ENCODE measurements at places on chromosomes 5 and 9.

DNA sequence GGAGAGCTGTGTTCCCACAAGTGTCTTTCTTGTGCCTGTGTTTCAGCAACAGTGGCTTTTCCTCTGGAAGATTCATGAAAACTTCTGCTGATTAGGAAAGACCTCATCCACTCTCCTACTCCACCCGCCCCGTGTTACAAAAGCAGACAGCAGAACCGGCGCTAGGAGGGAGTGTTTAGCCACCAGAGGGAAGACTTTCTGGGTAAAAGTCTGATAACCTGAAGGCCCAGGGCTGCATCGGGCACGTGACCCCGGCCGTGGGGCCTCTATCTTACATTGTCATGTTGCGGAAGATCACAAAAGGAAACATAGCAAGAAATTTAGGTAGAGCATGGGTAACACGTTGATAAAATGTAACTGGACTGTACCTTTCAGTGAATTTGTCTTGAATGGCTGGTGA lies 32.0 kb upstream of the DMRT2 start:
- no peak for DNase-seq

DNA sequence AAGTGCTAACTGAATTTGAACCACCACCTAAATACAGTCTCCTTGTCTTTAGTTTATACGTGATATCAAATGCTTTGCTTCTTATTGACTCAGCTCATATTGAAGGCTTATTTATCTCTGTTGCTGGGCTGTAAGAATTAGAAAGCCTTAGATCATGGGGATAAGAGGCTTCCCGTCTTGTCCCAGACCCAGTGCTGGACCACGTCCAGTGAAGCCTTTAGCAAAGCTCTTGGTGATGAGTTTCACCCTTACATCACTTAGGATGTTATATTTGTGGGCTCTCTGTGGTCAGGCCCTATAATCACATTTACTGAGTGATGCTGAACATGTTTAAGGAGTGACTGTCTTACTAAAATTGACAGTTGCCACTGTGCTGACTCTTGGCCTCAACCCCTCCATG lies 11.2 kb downstream of the FAM240B start:
- DNase-seq: peak; percentile 9

DNA sequence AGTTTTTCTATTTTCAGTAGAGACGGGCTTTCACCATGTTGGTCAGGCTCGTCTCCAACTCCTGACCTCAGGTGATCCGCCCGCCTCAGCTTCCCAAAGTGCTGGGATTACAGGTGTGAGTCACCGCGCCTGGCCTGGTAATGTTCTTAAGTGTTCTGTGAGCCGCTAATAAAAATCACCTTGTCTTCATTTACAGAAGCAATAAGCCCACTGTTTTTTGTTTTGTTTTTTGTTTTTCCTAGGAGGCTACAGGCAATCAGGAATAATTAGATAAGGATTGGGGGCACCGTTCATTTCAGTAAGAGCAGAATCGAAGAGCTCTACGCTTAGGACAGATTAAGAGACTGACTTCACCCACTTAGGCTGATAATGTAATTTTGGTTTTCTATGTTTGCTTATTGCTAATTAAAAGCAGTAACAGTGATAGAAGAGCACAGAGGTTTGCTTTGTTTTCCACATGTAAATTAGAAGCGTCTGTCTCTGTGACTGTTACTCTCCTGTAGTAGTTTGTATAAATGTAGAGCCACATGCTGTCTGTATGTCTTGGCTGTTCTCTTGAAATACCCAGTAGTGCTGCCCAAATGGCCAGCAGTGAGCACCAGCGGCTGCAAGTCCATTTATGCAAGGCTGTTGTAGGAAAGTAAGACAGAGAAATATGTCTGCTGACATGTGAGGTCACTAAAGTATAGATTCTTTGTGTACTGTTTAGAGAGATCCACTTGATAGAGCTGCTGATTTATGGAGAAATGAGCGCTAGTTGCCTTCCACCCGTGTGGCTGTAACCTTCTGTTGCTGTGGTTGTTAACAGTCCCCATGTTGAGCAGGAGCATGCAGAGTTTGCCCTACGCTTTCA lies 30.5 kb downstream of the TRIO start:
- no peak for DNase-seq

DNA sequence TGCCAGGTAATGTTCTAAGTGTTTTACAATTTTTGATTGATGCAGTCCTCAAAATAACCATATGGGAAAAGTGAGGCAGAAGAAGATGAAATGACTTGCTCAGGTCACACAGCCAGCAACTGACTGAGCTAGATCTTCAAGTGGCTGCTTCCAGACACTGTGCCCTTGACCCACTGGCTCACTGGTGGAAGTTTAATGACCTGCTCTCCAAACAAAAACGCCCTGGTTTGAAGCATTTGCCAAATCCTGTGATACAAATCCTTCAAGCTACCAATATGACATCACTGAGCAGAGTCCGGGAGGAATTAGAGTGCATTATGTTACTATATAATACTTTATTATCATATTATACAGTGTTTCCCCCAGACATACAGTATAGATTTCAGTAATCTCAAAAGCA lies 459.4 kb downstream of the GADD45G start:
- DNase-seq: no peak

GRCh38 chr5:112697833-112698232 lies 39.9 kb upstream of the APC start:
- no peak for DNase-seq

DNA sequence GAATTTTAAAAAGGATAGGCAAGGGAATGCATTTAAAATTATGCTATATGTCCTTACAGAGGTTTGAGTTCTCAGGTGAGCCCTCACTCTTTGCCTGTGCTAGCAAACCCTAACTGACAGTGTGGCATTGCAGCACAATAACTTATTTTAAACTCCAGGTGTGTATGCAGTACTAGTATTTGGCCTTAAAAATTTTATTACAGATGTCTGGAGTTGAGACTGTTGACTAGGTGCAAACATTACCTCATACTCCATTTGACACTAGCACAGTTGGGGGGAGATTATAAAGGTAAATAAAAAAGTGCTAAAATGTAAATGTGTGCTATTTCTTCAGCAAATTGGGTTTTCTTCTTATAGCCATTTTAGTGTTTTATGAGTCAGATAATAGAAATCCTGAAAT lies 407.7 kb downstream of the SH3GL2 start:
- DNase-seq: no peak

DNA sequence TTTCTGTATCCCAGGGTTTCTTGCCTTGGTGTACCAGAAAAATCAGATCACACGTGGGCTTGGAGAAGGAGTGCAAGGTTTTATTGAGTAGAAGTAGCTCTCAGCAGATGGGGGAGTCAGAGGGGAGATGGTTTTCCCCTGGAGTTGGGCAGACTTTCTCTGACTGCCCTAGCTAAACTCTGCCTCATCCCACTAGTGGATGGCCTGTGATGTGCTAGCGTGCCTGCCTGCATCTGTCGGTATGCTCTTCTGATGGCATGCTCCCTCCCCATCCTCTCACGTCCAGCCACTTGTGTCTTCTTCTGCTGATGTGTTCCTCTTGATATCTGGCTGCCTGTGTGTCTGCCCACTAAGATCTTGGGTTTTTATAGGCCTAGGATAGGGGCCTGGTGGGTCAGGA lies 616.1 kb upstream of the RGMB start:
- no peak for DNase-seq

- no peak for DNase-seq
Observed at GRCh38 chr9:132474253-132474652, 64.2 kb downstream of the CFAP77 start.

DNA sequence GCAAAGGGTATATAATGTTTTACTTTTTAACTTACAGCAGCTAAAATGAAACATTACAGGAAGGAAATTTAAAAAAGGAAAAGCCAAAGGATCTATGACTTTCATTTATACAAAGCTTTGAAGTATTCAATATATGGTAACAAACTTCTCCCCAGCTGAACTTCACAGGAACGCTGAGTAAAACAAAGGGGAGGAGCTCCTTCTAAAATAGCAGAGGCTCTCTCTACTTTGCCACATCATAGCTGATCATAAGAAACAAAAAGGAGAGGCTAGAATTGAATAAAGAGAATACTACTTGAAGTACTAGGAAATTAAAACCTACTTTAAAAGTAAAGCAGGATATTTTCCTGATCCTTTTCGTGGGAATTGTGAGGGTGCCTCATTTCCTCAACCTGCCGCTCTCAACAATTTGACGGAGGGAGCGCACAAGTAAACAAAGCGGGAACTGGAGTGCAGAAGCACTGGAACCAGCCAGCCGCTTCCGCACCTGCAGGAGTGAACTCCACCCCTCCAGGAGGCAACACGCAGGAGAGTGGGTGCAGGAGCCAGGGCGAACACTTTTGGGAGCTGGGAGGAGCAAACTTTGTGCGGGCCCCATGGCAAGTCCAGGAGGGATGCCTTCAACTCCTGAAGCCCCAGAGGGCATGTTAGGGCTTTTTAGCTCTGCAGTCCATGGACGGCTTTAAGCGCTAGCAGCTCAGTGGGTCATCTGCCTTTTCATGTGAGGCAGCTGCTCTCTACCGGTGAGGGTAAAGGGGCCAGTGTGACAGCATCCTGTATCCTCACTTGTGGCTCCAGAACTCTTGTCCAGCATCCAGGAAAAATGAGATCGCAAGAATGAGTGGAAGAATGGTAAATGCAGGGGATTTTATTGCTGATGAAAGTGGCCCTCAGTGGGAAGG lies 757.4 kb downstream of the PTPRD start:
- no peak for DNase-seq

- DNase-seq: no peak
Observed at GRCh38 chr5:143019157-143019556, 249.0 kb downstream of the ARHGAP26 start.

- no peak for DNase-seq
Observed at GRCh38 chr5:170154297-170154696, 48.6 kb downstream of the FOXI1 start.

- DNase-seq: no peak
Observed at GRCh38 chr5:32474209-32474854, 29.8 kb upstream of the ZFR start.

- DNase-seq: no peak
Observed at GRCh38 chr5:172645271-172646055, 4.4 kb downstream of the NEURL1B start.

- DNase-seq: no peak
Observed at GRCh38 chr9:90024823-90025222, 420.0 kb downstream of the GADD45G start.

DNA sequence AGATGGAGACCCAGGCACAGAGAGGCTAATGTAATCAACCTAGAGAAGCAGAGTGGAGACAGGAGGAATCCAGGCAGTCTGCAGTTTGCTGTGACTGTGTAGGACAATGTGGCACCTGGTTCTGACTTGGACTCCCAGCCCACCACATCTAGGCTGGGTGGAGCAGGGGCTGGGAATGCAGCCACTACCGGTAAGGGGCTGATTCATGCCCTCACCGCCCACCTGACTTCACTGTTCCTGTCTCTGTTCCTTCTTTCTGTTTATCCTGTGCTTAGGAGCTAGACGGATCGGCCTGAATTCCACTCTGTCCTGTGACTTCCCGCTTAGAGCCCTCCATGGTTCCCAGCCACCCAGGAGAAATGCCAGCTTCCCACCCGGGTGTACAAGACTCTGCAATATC lies 2.6 kb downstream of the PDLIM4 start:
- DNase-seq: no peak

GRCh38 chr5:134451225-134451935 lies 39.7 kb upstream of the CDKN2AIPNL start:
- no peak for DNase-seq

GRCh38 chr5:72138943-72139521 lies 31.8 kb downstream of the MAP1B start:
- peak; percentile 98 for DNase-seq

GRCh38 chr5:75200776-75201175 lies 35.9 kb downstream of the ANKRD31 start:
- DNase-seq: no peak

DNA sequence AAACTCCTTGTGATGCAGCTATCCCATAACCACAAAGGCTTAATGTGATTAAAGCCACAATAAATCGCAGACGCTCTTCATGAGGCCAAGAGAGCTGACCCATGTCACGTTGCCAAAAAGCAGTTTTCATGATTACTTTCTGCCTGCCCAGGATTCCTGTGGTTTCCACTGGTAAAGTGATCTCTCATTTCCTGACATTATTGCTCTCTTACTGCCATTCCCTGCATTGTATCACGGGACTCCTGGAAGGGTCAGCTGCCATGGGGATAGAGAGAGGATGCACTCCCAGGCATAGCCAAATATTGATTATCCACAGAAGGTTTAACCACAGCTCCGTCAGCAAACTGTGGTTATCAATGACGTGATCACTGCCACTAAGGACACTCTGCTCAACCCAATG lies 103.8 kb upstream of the SLC1A3 start:
- peak; percentile 92 for DNase-seq

GRCh38 chr9:99389087-99390033 lies 167.3 kb downstream of the SEC61B start:
- DNase-seq: peak; percentile 57

DNA sequence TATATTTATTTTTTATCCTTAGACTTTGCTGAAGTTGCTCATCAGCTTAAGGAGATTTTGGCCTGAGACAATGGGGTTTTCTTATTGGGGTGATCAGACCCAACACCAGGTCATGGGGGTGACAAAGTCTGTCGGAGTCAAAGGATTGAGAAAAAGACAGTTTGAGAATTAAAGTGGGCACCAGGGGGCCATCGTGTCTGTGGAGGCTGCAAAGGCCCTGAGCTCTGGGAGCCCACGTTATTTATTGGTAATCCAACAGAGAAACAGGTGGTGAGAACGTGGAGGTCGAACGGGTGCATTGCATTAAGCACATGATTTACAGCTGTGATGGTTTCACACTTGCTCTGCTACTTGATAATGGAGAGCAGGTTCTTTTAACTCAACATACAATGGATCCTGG lies 102.5 kb upstream of the CDH10 start:
- no peak for DNase-seq

DNA sequence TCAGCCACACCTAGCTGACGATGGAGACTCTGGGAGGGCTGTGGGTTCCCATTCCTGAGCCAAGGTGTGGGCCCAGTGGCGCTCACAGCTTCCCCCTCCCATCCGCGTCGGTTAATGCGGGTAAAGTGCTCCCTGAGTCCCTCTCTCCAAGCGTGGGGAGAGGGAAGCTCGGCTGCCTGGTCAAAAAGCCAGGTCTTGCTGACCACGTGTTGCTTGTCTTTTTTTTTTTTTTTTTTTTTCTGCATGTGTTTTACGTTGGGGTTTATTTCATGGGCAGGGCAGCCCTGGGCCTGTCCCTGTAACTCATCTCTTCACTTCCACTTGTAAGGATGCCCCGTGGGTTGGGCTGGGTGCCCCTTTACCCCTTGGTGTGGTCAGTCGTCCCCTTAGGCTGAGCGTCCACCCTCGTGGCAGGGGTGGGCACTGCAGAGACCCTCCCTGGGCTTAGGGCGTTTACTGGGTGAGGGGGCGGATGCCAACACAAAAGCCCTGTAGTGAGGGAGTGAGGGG lies 11.9 kb downstream of the NKD2 start:
- no peak for DNase-seq

- DNase-seq: no peak
Observed at GRCh38 chr9:69207503-69207902, 33.4 kb downstream of the TJP2 start.

All from fibroblast of skin of back (primary cell).